Adipose tissue (tissue), 3 donors: ENCODE measurements at places on chromosomes 13 and 19. TPM values are rescaled to one million over a fixed set of nuclear protein-coding genes. Genes with fewer than 3 reads are reported as not detected.

Gene ZNF681
- 0.34 TPM for polyA plus RNA-seq

Gene RINL
- polyA plus RNA-seq = 13.5 TPM

Gene ZNF154
- polyA plus RNA-seq = 0.79 TPM

Gene MYBPC2
- 0.06 TPM for polyA plus RNA-seq

Gene SLC5A5
- polyA plus RNA-seq = 0.06 TPM

Gene KLK15
- polyA plus RNA-seq = not detected

Gene MYPOP
- polyA plus RNA-seq = 3.4 TPM

Gene MADCAM1
- polyA plus RNA-seq = 0.36 TPM

Gene NLRP11
- polyA plus RNA-seq = 0.03 TPM

Gene GNA15
- polyA plus RNA-seq = 6.9 TPM

Gene OCEL1
- 30.6 TPM for polyA plus RNA-seq

Gene ZNF625
- 3.8 TPM for polyA plus RNA-seq
